CD8-positive, alpha-beta memory T cell (primary cell): ENCODE measurements at places on chromosomes 11 and 22. TPM values are rescaled to one million over a fixed set of nuclear protein-coding genes. Genes with fewer than 3 reads are reported as not detected.
A peak's percentile ranks its signal among the peaks of the same experiment; 100 is the strongest.

DNA sequence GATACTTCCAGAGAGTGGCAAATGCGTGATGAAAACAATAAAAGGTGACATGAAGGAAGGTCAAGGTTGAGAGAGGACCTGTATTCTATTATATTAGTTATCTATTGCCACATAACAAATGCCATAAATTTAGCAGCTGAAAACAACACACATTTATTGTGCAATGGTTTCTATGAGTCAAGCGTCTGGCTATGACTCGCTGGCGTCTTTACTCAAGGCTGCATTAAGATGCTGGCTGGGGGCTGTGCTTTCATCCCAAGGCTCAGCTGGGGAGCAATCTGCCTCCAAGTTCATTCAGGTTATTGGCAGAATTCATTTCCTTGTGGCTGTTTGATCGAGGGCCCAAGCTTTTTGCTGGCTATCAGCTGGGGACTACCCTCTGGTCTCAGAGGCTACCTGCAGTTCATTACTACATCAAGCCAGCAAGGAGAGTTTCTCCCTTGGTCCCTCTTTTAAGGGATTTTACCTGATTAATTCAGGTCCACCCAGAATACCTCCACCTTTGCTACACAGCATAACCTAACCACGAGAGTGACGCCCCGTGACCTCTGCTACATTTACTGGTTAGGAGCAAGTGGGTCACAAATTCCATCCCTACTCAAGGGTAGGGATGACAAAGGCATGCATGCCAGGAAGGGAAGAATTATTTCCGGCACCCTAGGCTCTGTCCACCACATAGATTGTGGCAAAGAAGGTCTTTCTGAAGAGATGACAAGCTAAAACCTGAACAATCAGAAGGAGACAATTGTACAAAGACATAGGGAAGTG is 549.1 kb downstream of the MN1 start:
- DNase-seq = no peak

DNA sequence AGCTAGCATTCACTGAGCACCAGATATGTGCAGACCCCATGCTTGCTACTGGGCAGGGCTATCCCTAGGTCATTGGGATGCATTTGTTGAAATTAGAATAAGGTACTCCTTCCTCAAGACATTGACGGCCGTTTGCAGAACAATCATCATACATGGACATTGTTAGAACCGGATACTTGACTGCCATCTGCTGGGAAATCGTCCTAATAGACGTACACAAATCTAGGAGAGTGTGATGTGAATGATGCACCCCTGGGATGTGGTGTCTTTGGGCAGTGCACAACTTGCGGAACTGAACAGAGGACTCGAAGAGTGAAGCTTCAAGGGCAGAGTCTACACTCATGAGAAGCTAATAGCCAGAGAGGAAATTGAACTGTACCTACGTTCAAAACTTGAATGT is 35.9 kb downstream of the MYO18B start:
- no peak for DNase-seq

DNA sequence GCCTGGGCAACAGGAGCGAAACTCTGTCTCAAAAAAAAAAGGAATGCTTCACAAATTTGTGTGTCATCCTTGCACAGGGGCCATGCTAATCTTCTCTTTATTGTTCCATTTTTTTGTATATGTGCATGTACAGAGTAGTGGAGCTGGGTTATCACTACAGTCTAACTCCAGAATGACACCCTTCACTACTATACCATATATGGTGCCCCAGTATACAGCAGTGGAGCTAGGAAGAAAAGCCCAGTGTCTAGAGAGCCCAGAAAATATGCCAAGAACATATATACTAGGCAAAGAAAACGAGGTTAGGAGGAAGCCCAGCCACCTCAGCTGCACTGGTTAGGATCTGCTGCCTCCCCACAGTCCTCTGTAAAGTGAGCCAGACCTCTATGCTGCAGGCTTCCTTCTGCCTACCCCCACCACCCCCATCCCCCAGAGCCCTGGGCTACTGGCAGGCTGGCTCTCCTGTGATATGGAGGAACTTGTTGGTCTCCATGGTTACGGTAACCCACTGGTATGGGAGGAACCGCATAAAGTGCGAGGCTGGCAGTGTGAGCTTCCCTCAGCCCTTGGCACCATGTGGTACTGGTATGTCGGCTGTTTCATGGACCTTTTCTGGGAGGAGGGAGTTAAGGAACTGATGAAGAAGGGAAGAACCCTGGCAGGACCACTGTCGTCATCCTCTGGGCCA is 34.3 kb downstream of the RCOR2 start:
- DNase-seq = peak; percentile 65

DNA sequence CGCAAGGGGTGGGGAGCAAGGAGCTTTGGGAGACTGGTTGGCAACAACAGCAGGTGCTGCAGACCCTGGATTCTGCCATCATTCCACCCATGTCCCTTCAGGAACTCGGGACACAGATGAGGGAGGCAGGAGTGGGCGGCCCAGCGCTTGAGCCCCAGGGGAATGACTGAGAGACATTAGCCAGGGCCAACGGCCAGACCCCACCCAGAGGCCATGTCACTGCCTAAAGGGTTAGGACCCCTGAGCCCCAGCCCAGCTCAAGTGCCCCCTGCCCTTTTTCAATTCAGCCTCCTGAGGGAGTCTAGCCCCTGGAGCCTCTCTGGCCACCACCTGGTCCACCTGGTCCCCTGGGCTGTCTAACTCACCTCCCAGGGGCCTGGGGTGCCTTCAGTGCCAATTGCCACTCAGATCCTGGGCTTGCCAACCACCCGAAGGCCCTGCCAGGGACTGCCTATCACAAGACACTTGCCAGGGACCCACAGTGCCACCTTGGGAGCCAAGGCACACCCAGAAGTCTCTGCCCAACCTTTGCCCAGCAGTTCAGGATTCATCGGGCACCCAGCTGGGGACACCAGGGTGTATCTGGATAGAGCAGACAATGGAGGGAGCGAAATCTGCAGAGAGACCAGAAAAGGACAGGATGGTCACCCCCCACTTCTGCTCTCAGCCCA is 16.6 kb downstream of the MFNG start:
- no peak for DNase-seq

MS4A3 gene
- polyA plus RNA-seq = 0.60 TPM

- no peak for DNase-seq
Measured at GRCh38 chr11:70095541-70096252, 17.6 kb downstream of the ANO1 start.

GALNT18 gene
- not detected for polyA plus RNA-seq

- DNase-seq = no peak
Measured at GRCh38 chr11:57073128-57073527, 84.4 kb downstream of the OR5AK2 start.
